ENCODE measurements at places on chromosomes 2 and 18.

DNA sequence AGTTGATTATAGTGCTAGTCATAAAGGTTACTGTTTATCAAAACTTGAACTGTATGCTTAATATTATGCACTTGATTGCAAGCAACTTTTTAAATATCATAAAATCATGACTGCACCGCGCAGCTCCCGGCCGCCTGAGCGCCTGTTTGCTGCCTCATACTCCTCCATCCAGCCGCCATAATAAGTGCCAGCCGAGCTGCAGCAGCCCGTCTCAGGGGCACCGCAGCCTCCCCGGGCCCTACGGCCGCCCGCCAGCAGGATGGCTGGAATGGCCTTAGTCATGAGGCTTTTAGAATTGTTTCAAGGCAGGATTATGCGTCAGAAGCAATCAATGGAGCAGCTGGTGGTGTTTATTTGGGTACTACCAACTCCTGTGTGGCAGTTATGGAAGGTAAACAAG lies 337.2 kb downstream of the PAX3 start:
- DNase-seq, result no peak

DNA sequence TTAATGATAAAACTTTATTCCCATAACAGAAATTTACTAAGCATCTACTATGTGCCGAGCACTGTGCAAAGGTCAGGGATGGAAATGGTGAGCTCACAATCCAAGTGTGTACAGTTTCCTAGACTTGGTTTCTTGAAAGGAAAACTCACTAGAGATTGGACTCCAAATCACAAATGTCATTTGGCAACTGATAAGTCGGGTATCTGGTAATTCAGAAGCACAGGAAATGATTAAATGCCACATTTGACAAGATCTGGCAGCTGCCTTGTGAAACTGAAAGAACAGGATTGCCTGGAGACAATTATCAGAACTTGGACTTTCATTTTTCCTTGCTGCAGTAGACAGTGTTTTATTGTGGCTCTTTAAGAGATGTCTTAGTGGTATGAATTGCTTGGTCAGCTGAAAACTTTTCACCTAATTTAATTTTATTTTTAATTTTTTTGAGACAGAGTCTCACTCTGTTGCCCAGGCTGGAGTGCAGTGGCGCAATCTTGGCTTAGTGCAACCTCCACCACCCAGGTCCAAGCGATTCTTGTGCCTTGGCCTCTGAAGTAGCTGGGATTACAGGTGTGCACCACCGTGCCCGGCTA lies 19.2 kb downstream of the ITGA6 start:
- DNase-seq, result no peak

DNA sequence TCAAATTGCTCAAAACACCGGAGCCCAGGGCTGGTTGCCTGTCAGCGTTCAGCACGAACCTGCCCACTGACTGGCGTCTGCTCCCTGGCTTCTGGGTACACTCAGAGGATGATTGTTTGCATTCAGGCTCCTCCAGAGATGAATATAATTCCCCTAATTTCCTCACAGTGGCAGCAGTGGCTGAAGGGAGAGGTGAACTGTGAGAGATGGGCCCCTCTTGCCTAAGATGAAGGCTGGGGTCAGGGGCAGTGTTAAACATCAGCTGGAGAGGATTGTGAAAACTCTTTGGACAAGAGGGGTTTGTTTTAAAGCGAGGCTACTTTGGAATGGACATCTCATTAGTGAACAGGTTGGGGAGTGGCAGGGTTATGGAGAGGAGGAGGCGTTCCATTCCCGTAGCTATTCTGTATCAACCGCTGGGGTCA lies 31.0 kb downstream of the TCF7L1 start:
- no peak for DNase-seq

DNA sequence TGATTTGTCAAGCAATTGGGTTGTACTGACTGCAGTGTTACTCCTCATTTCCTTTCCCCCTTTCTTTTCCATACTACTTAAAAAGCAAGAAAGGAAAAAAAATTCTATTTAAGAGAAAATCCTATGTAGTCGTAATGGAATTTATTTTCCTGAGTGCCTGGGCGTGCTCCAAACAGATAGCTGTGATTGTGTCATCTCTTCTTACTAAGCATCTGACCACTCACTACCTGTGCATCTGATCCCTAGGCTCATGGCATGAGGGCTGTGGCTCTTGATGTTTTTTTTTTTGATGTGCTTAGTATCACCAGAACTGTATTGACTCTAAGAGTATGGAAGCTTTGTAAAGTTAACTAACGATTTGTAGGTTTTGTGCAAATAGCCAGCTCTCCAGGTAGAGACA lies 19.0 kb downstream of the CRIM1 start:
- no peak for DNase-seq

GRCh38 chr2:198339116-198339515 lies 534.7 kb downstream of the PLCL1 start:
- no peak for DNase-seq

DNA sequence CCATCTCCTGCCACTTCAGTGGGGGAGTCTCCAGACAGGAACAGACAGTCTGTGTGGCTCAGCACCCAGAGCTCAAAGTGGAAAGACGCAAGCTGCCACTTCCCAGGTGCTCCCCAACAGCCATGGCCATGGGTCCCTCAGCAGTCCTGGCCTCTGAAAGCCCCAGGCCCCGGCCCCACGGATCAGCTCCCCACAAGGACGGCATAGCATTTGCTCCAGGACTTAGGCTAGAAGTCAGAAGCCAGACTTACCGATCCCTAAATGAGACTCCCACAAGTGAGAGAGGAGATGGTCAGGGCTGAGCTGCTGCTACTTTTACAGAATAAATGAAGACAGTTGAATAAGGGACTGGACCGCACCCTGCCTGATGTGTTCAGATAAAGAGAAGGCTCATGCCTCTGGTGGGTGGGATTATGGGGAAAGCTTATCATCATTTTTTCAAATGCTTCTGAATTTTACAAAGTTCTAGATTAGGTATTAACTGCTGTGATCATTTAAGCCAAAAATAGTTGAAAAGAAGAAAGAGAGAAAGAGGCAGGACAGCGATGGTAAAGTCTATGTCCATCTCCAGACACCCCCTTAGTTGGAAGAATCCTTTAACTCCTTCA lies 50.5 kb downstream of the ADD2 start:
- DNase-seq, result no peak

GRCh38 chr18:7844017-7844416 lies 276.9 kb downstream of the PTPRM start:
- DNase-seq, result no peak

DNA sequence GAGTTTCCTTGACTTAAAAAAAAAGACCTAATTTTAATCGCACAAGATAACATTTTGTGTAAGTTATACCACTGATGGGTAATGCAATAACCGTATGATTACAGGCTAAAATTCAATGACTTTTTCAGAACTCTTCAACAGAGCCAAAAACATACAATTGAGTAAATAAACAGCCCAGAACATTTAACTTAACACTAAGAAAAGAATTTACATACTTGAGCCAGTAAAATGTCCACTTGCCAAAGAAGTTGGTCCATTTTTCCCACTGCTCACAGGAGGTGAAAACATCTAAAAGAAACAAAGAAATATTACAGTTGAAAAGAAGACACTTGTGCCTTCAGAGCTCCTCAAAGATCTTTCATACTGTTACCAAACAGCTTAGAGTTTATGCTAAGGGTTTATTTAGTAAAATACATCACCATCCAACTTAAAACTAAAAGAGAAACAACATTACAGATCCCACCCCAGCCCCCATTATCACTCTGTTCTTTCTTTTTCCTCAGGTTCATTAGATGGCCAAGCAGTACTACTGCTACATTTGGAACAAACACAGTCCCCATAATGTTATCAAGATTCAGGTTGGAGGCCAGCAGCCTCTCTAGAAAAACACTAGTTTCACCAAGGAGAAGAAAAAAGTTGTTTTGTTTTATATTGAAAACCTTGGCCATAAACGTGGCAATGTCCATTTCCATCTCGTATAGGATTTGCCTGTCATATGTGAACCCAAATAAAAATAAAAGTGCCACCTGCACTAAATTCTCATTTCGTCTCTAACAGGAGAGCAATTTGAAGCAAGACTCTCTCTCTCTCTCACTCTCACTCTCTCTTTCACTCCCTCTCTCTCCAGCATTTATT lies 2.7 kb downstream of the TCF4 start:
- no peak for DNase-seq

- DNase-seq, result no peak
Observed at GRCh38 chr18:8188184-8188583, 421.1 kb upstream of the RAB12 start.

- no peak for DNase-seq
Observed at GRCh38 chr2:240320204-240320993, 115.1 kb upstream of the GPC1 start.

GRCh38 chr18:69658103-69658502 lies 257.4 kb downstream of the DOK6 start:
- DNase-seq, result no peak

GRCh38 chr2:177908182-177908581 lies 164.4 kb downstream of the PDE11A start:
- DNase-seq, result no peak

GRCh38 chr2:25926984-25927756 lies 48.9 kb upstream of the ASXL2 start:
- DNase-seq, result no peak

DNA sequence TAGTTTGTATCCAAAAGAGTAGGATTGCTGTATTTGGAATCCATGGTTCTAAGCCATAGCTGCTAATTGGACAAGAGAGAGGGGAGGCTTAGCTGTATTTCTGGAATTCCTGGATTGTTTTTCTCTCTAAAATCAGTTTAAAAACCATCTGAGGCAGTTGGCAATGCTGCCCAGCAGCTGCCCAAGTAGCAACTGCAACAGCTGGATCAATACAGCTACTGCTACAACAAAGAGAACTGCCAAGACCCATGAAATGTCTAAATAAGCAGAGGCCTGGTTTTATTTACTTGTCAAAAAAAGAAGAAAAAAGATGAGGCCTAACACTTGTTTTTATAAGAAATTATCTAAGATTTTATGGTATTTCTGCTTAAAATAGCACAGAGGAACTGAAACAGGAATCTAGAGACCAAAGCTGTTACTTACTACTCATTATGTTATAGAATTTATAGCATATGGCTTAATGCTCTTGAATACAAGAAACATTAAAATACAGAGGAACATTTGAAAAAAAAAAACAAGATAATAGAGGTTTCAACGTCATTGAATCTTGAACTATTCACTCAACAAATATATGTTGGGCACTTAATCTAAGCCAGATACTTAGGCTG lies 39.1 kb downstream of the TMEFF2 start:
- no peak for DNase-seq

- DNase-seq, result no peak
Observed at GRCh38 chr2:188328419-188328818, 36.7 kb downstream of the GULP1 start.

- DNase-seq, result no peak
Observed at GRCh38 chr2:54909001-54909400, 141.2 kb downstream of the RTN4 start.

DNA sequence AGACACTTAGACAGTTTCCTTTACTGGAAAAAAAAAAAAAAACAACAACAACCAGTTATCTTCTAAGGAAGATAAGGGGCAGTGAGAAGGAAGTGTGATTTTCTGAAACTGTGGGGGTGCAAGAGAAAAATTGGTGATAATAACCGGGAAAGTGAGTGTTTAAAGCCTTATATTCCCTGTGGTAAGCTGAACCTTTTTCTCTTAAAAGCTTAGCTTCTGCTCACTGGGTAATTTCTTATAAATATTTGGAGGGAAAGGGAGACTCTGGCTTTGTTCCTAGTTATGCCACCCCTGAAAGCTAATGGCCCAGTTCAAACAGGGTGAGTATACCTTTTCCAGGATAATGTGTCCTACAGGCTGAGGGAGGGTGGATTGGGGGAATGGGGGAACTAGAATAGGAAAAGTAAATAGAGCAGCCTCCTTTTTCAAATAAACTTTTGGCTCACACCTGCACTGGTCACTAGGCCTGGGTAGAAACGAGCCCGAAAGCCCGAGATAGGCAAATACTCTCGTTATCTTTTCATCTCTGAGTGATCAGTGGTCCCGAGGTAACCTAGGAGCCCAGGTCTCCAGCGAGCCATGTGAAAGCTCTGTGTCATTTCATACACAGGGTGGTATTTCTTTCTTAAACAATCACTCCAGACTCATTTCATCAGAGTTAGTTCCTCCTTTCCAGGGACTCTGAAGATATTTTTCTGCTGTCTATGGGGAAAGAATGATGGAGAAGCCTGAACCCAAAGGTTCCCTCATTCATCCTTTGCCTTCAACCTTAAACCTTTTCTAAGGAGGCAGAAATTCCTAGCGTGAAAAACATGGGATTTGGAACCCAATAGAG lies 15.5 kb upstream of the SRBD1 start:
- DNase-seq, result no peak

GRCh38 chr2:12552092-12552491 lies 164.6 kb upstream of the TRIB2 start:
- no peak for DNase-seq

DNA sequence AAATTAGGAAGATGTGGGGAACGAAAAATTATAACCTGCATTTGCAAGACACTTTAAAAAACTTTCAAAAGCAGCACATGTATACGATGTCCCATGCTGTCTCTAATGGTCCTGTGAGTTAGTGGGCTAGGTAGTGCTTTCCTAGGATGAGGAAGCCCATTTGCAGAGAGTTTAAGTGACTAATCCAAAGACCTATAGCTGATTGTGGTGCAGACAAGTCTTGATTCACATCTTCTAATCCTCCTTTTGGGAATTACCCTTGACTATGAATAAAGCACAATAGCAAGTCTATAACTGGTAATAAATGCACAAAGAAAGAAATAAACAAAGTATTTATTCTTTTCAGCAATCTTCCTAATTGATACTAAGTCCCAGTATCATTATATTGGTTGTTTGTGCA lies 234.6 kb upstream of the FANCL start:
- DNase-seq, result no peak

DNA sequence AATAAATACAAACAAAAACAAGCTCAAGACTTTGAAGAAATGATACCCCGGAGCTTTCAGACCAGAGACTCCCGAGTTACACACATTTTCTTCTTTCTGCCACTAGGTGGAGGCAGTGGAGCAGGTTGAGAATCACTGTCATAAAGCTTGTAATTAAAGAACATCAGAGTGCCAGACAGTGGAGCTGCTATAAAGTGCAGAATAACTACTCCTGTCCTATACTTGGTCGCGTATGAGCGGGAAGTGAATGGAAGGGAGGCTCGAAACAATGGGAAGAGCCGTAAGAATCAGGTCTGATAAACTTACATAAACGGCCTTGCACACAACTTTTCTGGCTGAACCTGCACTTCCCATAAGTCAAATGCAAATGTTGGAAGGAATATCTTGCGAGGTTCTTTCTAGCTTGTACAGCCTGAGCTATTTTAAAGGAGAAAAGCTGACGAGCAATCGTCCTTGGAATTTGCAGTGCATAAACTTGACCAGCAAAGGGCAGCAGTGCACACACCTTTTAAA lies 189.0 kb downstream of the RPIA start:
- no peak for DNase-seq

- DNase-seq, result no peak
Observed at GRCh38 chr2:101006065-101006715, 4.1 kb downstream of the RPL31 start.
